ENCODE measurements at places on chromosomes 3 and 15. TPM values are rescaled to one million over a fixed set of nuclear protein-coding genes. Genes with fewer than 3 reads are reported as not detected.

DNA sequence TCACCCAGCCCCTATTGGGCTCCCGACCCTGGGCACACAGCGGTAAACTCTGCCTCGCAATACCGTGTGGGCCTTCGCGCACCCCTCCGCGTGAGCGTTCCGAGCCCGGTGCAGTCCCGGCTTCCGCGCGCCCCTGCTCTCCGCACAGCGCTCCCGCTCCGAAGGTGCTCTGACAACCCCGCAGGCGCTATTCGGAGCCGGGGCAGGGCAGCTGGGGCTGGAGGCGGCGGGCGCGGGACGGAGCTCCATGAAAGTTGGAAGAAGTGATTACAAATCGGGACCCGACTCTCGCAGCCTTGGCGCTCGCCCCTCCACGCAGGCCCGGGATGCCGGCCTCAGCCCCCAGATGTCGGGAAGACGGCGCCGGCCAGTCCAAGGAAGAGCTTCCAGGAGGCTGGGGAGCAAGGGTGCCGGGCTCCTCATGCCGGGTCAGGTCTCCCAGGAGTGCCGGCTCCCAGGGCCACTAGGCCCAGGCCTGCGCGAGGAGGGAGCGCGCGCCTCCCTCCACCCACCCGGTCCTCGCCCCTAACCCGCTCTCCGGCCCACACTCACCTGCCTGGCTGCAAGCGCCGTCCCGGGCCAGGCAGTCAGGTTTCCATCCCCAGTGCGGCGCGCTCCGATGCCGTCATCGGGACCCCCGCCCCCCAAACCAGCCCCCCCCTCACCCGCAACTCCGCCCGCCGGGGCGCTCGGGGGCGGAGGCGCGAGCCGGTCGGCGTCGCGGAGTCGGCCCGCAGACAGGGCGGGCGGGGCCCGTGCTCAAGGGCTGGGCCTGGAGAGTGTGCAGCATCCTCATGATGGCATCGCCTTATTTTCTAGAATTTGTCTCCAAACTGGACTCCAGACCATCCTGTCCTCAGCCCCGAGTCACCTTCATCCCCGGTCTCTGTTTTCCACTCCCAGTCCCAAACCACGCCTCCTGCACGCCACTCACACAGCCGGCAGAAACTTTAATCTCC is at the start of gene KIF7:
Gene KIF7 (minus strand): TSS at position 621 of the 959 bp plus-strand sequence. CDS start 2,537 bp downstream, outside the sequence.
- no peak for DNase-seq

DNA sequence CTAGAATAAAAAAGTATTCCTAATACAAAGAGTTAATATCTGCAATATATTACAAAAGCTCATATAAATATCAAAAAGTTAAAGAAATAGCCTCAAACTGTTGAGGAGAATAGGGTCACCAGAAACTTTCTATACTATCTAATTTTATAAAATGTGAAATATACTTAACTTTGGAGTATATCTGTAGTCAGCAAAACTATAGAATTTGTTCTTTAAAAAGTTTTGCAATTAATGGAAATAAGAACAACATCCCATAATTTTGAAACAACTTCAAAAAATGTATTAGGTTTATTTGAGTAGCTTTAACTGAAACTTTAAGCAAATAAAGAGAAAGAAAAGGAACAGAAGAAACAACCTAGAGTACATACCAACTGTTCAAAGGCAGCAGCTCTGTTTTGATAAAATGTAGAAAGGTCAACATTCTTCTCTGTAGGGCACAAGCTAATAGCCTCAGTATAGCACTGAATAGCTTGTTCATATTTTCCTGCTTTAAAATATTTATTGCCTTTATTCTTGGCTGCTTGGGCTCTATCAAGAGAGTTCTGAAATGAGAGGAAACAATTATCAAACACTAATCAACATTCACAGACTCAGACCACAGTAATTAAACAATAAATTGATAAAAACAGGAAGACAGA is 14.3 kb downstream of the TOMM70 start:
- no peak for DNase-seq

DNA sequence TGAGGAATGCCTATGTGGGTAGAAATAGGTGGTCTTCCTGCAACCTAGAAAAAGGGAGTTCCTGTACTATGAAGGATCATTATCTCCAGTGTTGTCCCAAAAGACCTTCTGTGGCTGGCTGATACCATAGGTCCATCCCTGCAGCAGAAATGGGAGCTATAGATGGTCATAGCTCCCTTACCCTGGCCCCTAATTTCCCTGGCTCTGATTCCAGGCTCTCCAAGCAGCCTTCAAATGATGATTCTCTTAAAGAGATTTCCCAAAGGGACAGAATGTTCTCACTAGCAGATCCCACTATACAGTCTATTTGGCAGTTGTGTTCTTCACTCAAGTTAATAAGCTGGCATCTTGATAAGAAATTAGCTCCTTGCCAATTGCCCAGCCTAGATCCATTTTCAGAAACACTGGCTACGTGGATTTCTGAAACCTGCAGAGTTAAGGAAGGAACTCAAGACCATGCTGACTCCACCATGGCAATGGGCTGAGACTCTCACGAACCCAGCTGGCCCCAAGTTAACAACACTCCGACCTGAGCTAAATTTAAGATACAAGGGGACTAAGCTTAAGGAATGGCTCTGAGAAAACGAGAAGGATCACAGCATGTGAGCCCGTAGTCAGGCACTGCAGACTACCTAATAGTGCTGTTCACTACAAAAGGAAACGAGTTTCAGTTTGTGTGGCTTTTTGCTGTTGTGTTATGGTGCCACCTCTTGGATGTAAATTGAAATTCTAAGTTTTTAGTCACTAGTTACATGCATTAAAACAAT is 11.4 kb downstream of the C15orf40 start:
- no peak for DNase-seq

DNA sequence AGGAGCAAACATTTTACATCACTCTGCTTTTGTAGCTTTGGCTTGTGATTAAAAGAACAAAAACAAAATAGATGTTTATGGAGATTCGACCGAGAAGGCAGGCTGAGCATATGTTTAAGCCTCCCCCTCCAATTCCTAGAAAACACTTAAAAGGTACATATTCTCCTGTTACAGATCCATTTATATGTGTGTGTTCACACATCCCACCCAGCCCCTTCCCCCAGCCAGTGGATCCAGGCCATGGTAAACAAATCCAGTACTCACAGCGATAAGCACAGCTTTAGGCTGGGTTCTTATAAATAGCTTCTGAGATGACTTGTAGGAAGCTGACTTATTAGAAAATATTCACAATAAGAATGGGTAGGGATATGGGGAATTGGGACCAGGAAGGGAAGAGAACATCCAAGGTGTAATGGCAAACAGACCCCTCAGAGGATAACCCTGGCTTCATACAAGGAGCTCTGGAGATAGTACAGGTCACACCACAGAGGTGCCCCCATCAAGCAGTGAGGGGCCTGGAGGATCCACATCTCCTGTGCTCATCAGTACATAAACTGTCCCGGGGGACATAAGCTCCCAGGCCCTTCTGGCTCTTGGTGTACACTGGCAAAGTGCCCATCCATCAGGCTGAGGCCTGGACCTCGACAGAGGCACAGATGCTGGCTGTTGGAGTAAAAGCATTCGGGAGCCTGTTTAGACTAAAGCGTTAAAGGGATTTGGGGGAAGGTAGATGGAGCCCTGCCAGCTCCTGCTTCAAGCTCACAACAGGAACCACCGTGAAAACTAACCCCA is 70.0 kb upstream of the UBE2E1 start:
- no peak for DNase-seq

GRCh38 chr3:165645191-165645590 is 192.0 kb downstream of the BCHE start:
- DNase-seq: no peak

- DNase-seq: no peak
Observed at GRCh38 chr3:33383951-33384350, 56.3 kb downstream of the UBP1 start.

The TOMM70 gene
- 65.9 TPM for total RNA-seq

DNA sequence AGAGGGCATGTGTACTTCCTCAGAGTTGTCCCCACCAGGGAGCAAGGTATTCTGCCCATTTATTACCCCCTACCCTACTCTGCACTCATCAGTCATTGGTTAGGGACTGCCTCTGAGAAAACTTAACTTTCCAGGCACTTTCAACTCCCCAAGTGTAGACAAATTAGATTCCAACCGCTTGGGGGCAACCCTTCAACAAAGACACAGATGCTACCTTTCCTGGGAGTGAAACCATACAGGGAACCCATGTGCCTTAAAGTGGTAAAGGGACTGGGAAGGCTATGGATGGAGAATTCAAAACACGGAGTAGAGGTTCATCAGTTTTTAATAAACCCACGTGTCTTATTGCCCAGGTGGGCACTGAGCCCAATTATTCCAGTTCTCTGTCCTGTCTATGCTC is 19.4 kb upstream of the UBE2E2 start:
- no peak for DNase-seq

DNA sequence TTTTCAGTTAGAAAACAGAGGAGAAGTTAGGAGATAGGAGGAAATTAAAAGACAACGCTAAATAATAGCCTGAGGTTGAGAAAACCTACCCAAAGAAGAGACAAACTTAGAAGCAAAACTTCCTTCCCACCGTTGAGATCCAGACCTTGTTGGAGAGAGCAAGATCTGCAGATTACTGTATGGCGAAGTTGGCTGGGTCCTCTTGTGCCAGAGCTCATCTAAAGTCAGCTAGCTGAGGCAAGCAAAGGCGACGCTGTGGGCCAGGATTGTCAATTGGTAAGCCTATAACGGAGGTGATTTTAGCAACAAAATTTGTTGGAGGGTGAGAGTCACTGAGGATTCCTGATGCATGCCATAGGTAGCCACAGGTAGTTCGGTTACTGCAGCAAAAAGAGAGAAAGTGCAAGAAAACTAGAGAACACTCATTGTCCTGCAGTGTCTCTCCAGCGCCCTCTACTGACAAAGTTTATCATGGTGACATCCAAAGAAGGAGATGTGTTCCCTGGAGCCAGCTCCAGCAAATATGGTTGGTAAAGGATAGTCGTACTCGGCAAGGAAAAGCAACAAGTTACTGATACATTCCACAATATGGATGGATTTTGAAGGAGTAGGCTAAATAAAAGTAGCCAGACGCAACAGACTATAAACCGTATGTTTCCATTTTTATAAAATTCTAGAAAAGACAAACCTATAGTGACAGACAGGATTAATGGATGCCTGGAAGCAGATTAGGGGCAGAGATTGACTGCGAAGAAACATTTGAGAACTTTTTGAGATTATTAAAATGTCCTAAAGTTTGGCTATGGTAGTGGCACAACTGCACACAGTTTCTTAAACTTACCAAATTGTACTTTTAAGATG is 9.8 kb upstream of the OR5K4 start:
- DNase-seq: no peak

GRCh38 chr3:112477891-112478290 is 21.4 kb downstream of the BTLA start:
- DNase-seq: no peak

The GOLGA8M gene
- total RNA-seq: 2.6 TPM

GRCh38 chr3:11290743-11291680 is 18.8 kb downstream of the ATG7 start:
- DNase-seq: no peak

Measured in Right ventricle myocardium inferior (tissue), 1 donor.